RPMI8226 (cell line): ENCODE measurements at places on chromosomes 11 and 22.

DNA sequence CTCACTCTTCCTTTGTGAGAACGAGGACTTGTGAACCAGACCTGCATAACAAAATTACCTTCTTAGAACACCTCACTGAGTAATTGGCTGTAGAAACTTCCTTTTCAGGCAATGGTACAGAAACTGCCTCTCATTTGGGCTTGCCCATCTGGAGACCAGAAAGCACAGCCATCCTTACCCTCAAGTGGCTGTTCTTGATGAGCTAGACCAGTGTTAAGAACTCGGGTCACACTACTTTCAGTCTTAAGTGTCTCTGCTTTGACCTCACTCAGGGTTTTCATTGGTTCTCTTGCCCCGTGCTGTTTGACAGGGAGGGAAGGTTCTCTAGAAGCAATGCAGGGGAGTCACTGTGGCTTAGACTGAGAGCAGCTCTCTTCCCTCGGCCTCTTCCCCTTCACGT lies 29.3 kb downstream of the NAT10 start:
- DNase-seq: no peak

DNA sequence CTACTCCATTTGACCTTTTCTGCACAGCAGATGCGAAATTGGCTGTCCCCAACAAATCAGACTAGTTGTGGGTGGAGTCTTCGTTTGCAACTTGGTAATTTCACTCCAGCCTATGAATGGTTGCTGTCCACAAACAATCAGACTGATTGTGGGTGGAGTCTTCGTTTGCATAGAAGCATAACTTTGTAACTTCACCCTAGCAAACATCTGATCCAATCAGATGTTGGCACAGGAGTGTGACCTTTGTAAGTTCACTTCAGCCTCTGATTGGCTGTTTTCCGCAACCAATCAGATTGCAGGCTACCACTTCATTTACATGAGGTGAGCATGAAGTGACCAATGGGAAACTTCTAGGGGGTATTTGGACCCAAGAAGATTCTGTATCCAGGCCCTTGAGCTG lies 16.3 kb upstream of the CABP2 start:
- peak; percentile 28 for DNase-seq

- no peak for DNase-seq
Measured at GRCh38 chr11:12285811-12286222, 91.6 kb upstream of the PARVA start.

GRCh38 chr11:85627332-85627997 lies at the start of gene DLG2:
DLG2 (minus strand) TSS chr11:85627344.
- peak; percentile 35 for DNase-seq

GRCh38 chr11:46951864-46952263 lies 15.3 kb downstream of the CSTPP1 start:
- DNase-seq: no peak

GRCh38 chr11:120808616-120809050 lies 215.3 kb upstream of the TBCEL start:
- DNase-seq: no peak

- no peak for DNase-seq
Measured at GRCh38 chr11:119015054-119015611, 3.0 kb downstream of the RPS25 start.

DNA sequence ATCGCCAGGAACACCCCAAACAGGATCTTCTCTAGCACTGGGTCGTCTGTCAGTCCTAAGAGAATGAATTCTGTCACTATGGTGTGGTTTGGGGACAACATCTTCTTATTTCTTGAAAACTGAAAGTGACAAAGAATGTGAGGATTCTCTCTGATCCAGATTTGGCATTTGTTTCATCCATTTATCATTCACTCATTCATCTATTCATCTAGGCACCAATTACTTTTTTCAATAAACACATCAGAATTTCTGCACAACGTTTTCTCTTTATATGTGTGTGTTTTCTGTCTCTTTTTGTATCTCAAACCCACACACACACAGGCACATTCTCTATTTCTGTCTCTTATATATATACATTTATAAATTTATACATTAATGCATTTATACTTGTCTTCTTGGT lies at the start of gene OR5M10:
Gene OR5M10 (minus strand): TSS at position 101 of the 400 bp plus-strand sequence. CDS start 0 bp downstream, at position 101.
- DNase-seq: no peak

- DNase-seq: peak; percentile 93
Measured at GRCh38 chr11:2092956-2093412, 46.2 kb downstream of the IGF2 start.

DNA sequence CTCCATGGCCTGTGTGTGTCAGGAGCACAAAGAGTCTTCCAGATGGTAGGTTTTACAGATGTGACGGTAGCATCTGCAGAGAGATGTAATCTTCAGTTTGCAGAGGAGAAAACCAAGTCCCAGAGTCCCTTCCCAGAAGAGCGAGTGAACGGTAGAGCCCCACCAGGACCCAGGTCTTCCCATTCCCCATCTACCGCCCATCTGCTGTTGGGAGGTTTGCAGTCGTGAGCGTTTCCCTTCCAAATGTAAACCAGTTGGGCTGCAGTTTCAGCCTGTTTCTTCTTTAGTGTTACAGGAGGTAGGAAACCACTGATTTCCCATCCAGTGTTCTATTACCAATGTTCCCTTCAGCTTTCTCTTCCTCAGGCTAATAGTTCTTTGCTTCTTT lies 24.0 kb downstream of the PANX1 start:
- DNase-seq: no peak

DNA sequence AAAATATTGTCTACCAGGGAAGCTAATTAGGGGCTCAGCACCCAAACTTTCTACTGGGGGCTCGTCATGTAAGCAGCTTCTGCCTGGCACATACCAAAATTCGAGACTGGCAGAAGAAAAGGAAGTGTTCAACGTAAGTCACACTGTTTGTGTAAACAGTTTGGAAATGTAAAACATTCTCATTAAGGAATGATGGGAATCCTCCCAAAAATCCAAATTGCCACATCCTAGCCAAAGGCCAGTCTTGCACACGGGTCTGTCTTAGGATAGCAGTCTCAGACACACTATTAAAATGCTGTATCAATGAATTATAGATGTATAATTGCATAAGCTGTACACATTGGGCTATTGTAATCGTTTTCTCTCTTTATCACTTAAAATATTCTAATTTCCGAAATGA lies 28.9 kb downstream of the CUL5 start:
- DNase-seq: no peak

DNA sequence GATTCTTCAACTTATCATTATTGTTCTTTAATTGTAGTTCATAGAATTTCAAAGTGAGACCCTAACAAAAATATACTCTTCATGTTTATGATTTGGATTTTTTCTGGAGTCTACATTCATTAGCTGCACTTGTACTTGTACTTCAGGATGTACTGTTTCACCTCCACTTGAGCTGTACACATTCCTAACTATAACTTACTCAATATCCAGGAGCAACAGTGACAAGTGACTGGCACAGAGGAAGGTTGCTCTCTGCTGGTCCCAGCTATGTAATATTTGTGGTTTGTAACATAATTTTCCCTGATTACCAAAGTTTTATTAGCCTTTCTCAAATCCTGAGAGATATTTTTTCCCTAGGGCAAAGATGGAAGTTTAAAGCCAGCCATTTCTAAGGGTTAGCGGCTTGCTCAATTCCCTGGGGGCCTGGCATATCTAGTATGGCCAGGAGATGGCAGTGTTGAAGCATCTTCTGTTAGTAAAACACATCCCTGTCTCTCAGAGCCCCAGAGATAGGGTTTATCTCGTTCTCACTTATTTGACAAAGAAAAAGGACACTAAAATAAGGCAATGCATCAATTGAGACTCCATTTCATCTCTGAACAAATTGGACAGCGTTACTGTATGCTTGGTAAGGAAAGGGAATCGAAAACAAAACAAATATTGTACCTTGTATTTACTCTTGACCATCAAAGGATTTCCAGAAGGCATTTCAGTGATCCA lies 14.2 kb downstream of the OR52A5 start:
- peak; percentile 48 for DNase-seq

GRCh38 chr11:60734279-60734678 lies 9.8 kb downstream of the MS4A18 start:
- DNase-seq: no peak

DNA sequence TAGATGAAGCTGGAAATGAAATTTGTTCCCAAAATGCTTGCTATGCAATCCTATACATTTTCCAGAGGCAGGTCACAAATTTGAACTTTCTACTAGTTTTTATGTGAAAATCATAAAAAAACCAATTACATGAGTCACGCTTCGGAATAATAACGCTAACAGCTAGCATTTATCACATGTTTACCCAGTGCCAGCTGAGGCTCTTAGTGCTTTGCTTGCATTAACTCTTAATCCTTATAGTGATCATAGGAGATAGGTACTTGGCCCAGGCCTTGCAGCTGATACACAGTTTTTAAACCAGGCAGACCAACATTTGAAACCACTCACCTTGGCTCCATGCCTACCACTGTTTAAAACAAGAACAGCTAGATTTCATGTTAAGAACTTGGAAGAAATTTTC lies 131.8 kb upstream of the RAG2 start:
- DNase-seq: no peak

DNA sequence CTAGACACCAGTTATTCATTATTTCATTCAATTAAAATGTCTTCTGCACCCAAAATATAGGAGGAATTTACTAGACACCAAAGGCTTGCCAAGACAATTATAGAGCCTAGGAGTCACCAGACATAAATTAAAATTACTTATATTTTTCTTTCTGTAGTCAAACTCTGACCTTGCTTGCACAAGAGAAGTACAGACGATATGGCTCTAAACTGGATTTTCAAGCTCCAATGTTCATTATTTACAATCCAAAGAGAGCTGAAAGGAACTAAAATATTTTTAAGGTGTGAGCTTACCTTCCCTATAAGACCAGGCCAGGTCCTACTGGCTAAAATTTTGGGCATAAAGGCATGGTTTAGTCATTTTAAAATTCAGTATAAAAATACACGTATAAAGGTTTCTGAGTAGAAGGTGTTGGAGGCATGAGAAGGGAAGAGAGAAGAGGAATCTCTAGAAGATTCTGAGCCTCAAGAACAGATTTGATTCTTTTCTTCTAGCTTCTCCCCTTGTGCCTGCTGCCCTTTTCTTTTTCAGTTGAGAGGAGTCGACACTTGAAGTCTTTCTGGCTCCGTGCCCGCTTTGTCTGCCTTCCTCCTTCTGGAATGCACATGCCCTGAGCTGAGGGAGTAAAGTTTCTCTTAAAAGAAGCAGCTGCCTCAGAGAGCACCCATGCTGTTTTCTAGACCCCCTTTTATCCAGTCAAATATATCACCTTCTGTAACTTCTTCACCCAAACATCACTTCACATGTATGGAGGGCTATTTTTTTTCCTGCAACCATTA lies 13.5 kb downstream of the C11orf97 start:
- DNase-seq: peak; percentile 45

DNA sequence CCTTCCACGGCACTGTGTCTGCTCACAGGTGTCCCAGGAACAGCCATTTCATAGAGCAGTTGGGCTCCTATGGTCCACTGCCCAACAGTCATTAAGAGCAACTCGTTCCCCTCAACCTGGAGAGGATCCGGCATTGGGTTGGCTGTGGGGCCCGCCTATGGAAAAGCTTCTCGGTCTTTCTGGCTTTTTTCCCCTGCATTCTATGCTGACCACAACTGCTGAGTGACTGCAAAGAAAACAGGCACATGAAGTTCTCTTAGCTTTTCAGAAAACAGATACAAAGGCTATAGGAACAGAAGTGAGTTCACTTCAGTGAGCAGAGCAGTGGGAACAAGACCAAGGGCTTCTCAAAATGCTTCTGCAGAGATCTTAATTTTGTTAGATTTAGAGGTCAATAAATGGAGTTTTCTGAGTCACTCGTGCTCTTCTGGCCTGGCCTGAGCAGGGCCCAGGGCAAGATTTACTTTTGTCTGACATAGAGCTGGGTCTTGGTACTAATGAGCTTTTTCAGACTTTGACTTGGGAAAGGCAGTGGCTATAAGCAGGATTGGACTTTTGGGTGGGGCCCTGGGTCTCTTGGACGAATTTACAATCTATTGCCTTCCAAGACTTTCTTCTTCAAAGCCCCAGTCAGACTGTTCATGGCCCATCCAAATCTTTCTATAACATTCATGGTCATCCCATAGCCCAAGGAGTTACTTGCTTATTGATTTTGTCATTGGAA lies 13.6 kb upstream of the APOL5 start:
- no peak for DNase-seq

- no peak for DNase-seq
Measured at GRCh38 chr11:62669420-62670161, 1.9 kb upstream of the UQCC3 start.

DNA sequence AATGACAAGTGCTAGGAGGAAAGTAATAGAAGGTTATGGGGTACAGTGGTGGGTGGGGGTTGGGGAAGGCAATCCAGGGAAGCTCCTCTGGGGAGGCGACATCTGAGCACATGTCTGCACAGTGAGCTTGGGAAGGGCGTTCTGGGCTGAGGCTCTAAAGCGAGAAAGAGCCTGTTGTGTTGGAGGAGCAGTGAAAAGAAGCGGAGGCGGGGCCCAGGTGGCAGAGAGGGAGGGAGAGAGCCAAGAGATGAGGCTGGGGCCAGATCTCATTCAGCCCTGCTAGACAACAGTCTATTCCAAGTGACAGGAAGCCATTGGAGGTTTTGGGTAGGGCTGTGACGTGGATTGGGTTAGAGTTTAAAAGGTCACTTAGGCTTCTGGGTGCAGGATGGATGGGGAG lies 55.3 kb upstream of the PARVG start:
- DNase-seq: no peak

DNA sequence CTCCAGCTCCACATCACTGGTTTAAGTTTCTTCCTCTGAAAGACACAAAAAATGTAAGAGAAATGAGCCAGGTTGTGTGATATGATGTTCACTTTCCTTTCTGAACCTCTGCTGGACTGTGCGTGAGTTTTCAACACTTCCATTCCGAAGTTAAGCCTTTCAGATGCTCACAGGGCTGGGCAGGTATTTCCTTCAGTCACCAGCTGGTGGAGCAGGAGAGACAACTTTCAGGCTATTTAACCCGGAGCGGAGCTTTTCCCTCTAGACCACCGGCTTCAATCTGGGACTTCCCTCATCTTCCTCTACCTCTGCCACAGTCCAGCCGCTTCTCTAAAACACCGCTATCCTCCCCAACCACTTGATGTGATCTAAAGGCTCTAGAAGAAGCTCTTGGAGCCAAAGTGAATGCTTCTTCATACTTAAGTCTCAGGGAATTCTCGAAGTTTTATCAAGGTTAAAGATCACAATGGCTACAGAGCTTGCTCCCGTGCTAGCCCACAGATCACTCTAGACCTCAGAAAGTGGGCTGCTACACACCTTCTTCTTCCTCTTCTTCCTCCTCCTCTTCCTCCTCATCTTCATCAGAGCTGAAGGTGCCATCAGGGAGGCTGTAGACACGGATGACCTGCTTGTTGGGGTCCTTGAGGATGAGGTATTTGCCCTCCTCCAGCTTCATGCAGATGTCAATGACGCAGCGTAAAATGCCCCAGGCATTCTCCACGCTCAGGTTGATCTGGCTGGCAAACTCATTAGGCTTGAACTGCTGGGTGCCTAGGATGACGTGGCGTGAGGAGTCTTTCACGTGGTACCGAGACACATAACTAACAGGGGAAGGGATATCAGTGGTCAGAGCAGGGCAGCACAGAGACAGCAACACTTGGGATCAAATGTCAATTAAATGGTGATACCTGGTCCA lies 4.4 kb upstream of the FOXRED2 start:
- DNase-seq: peak; percentile 41

GRCh38 chr22:23356094-23356493 lies 175.8 kb downstream of the BCR start:
- DNase-seq: no peak
